AML-193 (cell line): ENCODE measurements at places on chromosomes 5 and 9.

DNA sequence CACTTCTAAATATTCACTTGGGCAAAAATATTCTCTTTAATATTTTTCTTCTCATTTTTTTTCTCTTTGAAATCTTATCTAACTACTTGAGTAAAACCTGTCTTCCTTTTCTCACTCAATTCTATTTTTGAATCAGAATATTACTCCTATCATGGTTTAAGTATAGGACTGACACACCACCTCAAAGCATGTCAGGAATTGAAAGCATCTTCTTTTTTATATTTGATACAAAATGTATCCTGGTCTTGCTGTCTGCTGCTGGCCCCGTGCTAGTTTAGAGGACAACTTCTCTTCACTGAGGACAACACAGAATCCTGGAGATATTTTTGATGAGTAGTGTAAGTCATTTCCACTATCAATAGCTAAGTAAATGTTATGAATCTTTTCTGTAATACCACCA is 383.6 kb downstream of the GADD45G start:
- no peak for DNase-seq

DNA sequence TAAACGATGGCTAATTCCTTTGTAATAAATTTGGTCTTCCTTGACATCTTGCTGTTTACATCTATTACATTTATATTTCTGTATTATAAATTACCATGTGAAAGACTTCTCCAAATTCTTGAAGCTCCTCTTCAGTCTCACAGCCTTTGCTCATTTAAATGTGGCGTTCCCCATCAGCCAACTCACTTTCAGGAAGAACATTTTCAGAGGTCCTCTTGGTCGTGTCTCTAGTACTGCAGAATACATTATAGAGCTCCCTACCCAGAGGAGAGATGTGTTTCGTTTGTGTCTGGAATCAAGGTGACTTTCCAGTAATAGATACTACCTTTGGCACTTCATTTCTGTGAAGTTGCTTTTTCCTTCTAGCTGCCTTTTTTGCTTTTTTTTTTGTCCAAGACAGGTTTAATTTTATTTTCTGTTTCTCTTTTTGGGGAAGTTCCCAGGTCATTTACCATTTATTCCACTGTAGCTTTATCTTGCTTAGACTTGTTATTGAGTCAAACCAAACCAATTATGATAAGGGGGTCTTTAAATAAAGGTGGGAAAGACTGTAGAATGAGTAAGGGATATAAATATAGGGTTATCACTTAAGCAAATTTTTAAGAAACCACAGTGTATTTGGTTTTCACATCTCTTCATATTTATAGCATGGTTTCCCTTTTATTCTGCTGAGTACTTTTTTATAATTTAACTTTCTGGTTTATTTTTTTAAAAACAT is 12.8 kb downstream of the UBE2B start:
- no peak for DNase-seq

DNA sequence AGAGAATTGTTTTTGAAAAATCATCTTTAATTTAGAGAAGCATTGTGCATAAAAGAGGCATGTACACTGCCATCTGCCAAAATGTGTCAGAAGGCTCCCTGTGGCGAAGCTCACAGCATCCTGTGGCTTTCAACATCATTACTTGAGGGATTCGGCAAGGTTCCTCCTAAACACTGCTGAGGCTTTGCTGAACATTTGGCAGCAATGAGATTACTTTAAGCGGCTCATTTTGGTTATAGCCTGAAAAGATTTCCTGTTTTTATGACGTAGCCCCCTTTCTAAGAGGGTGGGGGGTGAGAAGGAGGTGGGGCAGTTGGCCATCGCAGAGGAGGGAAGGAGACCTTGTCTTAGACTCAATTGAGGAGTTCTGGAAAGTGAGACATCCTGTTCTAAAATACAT is 469.4 kb downstream of the RASEF start:
- DNase-seq = no peak

DNA sequence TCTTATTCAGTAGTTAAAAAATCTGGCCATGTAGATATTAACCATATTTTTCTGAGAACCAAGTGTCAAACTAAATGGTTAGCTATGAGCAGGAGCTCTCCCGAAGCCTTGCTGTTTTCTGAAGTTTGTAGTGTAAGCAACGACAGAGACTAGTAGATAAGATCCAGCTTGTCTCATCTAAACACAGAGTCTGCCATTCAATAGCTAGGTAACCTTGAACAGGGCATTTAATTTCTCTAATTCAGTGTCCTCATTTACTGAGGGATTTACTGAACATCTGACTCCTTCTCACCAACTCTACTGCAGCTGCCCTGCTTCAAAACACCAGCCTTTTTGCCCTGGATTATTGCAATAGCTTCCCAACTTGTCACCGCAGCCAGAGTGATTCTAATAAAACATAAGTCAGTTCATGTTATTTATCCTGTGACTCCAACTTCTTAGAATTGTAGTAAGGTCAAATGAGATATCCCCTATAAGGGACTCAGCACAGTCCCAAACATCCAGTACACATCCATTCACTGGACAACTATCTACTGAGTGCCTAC is 337.0 kb downstream of the PLK2 start:
- no peak for DNase-seq

- no peak for DNase-seq
These were observed 40.2 kb upstream of the ROPN1L start for GRCh38 chr5:10401498-10401897.
